ENCODE measurements at places on chromosomes 2 and 18. TPM values are rescaled to one million over a fixed set of nuclear protein-coding genes. Genes with fewer than 3 reads are reported as not detected.

ALPI gene
- not detected for total RNA-seq

MALL gene
- 19.2 TPM for total RNA-seq

ACKR3 gene
- total RNA-seq: 12.2 TPM

SERPINB12 gene
- 2.6 TPM for total RNA-seq

All from tongue (tissue), 3 donors.